ENCODE measurements at places on chromosomes 4 and X.

- no peak for DNase-seq
These were observed 8.9 kb downstream of the XAGE1A start for GRCh38 chrX:52504551-52504950.

- no peak for DNase-seq
These were observed 29.9 kb upstream of the HTRA3 start for GRCh38 chr4:8239661-8240060.

- DNase-seq = peak; percentile 60
These were observed at the start of gene BCOR for GRCh38 chrX:40097504-40098263. Gene BCOR (minus strand): TSS chrX:40097958. CDS start chrX:40077929, 20,029 bp downstream.

DNA sequence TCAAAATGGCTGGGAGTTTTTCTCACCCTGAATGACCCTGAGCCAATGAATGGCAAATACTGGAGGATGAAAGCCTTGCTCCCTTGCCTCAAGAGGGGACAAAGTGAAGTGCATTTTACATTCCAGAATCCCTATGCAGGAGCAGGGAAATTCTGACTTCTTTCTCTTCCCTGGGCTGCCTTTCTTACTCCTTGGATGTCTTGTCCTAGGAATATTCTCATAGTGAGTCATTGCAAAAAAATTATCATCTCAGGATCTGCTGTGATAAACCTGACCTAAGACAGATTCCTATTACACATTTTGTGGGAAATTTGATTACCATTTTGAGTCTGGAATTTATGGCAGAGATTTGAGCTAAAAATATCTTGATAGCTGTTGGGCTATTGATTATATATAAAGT, 199.9 kb downstream of the TMA16 start:
- no peak for DNase-seq

DNA sequence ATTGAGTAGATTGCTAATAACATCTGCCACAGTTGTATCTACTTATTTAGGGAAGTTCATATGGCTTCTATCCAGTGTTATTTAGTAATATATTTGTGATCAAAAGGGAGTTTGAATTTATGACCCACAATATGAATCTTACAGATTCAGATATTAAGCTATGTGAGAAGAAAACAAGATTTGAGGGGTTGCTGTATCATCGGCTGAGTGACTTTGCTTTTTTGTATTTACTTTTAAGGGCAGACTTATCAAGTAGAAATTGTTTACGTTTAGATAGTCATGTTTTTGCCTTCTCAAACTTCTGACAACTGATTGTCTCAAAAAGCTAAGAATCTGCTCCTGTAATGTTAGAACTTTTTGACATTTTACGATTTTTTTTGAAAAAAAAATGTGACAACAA, 17.2 kb upstream of the DCK start:
- no peak for DNase-seq

DNA sequence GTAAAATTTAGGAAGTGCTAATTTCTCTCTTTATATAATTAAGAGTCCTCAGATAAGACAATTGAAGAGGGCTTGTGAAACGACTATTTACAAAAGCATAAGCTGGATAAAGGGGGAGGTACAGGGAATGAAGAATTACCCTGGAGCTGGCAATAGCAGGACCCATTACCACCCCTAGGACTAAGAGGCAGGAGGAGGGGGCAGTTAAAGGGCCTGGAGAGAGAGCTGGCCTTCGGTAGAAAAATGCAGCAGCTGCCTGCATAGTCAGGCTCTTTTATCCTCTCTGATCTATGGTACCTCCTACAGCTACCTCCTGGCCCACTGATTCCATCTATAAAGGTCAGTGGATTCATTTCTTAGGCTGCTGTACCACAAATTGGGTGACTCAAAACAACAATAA, 57.7 kb upstream of the TRPC3 start:
- DNase-seq = no peak

- DNase-seq = no peak
These were observed 4.5 kb downstream of the CTPS2 start for GRCh38 chrX:16708016-16708415.

- DNase-seq = no peak
These were observed 1161.1 kb downstream of the PCDH18 start for GRCh38 chr4:136371231-136371630.

- DNase-seq = no peak
These were observed 100.7 kb downstream of the EFNB1 start for GRCh38 chrX:68929332-68930150.

DNA sequence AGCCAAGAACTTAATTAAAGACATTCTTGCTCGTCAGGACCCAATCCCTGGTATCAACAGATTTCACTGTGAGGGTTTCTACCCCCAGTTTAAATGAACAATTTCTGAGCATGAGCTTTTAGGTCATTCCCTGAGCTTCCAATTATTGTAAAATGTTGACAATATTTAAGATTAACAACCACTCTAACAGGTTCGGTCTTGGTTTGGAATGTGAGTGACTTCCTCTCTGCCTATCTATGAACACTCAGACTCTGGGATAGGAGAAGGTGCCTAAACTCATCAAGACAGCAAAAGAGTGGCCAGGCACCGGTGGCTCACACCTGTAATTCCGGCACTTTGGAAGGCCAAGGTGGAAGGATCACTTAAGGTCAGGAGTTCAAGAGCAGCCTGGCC, 82.9 kb upstream of the TMEM150C start:
- DNase-seq = no peak

GRCh38 chrX:22278375-22278774, 5.7 kb downstream of the CBLL2 start:
- no peak for DNase-seq

DNA sequence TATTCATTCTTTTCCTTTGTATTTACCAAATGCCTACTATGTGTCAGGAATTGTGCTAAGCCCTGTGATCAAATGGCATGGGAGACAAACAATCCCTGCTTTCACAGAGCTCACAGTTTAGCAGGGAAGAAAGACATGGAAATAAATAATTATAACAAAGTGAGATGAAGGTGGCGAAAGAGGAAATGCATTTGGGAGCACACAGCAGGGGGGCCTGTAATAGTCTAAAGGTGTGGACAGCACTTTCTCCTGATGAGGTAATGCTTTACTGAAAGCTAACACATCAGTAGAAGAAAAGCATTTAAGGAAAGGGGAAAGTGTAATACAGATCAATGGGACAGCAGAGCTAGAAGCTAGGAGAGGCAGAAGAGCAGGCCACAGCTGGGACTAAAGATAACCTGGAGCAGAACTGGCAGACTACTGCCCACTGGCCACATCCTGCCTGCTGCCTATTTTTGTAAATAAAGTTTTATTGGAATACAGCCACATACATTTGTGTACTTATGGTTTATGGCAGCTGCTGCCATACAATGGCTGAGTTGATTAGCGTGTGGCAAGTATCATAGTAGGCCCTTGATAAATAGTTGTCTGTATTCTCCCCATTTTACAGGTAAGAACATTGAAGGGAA, 67.1 kb upstream of the TAPT1 start:
- DNase-seq = no peak

- peak; percentile 21 for DNase-seq
These were observed at the start of gene RAB9B for GRCh38 chrX:103831803-103832544. Gene RAB9B (minus strand): TSS chrX:103832257. CDS start chrX:103825784, 6,473 bp downstream.

DNA sequence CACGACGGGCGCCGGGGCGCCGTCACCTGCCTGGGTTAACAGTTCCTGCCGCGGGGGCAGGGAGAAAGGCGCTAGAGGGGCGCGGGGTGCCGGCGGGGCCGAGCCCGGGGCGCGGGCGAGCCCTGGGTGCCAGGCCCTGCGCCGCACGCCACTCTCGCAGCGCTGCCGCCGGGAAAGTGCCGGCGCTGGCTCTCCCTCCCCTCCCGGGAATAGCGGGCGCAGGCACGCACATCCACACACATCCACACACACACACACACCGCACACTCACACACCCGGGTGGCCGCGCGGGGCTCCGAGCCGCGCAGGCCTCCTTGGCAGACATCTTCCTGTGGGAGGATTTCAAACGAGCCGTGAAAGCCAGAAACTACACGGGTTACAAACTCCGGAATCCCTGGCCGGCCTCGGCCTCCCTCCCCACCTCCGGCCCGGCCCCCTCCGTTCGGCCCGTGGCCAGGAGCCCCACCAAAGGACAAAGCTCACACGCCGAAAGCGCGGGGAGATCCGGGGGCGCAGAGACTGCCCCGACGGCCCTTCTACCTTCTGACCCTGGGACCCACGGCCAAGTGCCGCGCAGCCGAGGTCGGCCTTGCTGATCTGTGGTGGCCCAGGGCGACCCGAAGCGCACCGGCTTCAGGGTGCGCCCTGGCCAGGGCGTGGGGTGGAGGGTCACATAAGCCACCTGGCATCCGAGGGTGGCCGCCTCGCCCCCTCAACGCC, 92.3 kb downstream of the BCOR start:
- DNase-seq = no peak

DNA sequence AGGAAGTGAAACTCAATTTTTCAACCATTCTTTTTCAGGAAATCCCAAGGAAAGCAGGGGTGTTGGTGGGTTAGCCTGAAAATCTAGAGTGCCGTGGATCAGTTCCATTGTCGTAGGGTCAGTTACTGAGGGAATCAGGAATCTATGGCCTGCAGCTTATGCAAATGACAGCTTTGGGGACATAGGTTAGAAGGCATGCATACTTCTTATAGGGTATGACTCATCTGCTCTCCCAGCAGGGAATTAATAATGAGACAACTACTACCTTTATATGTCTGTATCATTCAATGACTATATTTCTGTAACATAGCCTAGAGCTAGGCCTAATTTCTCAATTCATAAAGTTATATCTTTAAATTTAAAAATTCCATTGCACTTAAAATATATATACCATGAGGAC, 36.6 kb downstream of the ZNF41 start:
- no peak for DNase-seq

GRCh38 chrX:72436010-72436409, 130.3 kb upstream of the CITED1 start:
- DNase-seq = no peak

DNA sequence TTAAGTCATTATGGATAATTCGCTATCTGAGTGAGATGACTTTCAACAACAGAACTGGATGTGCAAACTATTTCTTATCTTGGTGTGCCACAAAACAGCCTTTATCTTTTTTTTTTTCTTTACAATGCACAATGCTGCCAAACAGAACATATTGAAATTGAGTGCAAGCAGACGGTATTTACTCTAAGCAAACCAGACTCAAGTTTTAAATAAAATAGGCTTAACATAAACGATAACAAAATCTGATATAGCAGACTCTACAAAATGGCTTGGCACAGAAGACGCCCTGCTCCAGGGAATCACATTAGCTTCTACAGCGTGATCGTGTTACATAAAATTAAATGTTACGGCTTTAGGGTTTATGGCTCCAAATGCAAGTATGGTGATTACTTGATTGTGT, 9.6 kb upstream of the STK32B start:
- no peak for DNase-seq

GRCh38 chr4:177464026-177464425, 21.8 kb upstream of the AGA start:
- DNase-seq = no peak

DNA sequence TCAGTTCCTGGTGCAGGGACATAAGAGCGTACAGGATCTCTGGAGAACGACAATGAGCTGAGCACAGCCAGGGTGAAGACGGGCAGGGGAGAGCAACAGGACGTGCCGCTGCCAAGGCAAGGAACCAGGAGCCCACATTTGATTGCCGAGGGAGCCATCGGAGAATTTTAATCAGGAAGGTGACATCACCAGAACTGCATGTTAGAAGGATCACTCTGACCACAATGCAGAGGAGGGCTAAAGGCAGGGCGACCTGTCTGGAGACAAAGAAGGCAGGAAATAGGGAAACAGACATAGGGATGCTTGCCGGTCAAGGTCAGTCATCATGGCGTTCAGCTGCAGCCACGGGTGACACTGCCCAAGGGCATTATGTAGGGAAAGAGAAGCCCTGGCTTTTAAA, 81.4 kb downstream of the RBM47 start:
- DNase-seq = no peak

- DNase-seq = no peak
These were observed 119.1 kb downstream of the TGIF2LX start for GRCh38 chrX:90040807-90041206.

GRCh38 chr4:72031868-72032608, at the start of gene NPFFR2:
Gene NPFFR2 (plus strand): TSS chr4:72032000. CDS start chr4:72128592, 96,592 bp downstream.
- no peak for DNase-seq

DNA sequence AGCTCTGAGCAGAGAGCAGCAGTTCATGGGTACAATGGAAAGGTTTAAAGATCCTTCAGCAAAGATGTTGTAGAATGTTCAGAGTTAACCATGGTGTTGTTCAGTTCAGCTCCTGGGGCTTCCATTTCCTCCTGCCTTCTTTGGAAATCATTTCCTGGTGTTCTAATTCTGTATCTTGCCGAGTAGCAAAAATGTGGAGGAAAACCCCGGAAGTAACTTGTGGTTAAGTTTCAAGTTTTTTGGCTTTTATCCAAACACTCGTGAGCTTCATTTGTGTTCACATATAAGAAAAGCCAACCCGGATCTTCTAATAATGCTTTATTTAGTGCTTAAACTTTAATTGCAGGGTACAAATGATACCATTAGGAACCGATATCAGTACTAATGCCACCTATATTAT, 33.6 kb upstream of the ARX start:
- no peak for DNase-seq

DNA sequence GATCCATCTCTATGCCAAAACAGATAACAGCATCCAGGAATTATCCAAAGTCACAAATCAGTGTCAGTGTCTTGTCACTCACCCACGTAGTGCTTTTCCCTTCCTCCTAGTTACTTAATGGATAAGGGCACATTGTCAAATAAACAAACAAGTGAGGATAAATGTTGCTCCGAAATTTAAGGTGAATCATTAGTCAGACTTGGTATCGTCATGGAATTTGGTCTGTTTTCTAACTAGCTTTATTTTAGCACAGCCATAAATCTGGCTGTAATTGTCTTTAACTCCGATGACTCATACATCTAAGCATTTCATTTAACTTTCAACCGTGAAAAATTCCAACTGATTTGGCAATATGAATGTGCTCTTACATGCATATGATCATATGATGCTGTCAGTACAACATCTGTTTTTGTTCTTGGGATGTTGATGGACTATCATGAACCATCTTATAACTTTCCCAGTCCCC, 83.3 kb downstream of the SNCA start:
- no peak for DNase-seq

GRCh38 chr4:8229331-8229975, 30.4 kb downstream of the SH3TC1 start:
- no peak for DNase-seq

GRCh38 chr4:140211693-140212092, 57.7 kb upstream of the MAML3 start:
- DNase-seq = no peak

DNA sequence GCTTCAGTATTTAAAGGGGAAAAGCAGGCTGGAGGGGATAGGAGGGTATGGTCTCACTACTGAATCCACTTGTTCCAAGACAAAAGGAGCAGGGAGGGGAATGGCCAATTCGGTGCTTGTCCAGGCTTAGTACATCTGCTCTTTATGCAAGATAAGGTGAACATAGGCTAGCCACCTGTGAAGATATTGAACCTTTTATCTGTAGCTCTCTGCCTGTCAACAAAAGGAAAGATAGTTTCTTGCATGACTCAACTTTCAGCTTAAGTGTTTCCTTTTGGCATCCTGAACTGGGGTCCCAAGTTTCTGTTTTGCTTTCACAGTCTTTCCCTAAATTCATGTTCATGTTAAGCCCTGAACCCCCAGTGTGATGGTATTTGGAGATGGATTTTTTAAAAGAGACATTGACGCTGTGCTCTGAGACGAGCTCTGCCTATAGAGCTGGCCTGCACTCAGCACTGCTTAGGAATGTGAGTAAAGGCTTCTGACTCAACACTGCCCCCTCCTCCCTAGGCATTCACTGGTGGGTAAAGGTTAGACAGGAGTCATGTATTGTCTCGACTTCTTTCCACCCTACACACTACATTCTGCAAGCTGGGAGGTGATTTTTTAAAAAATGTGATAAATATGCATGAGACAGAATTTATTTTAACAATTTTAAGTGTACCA, 28.2 kb downstream of the FAM149A start:
- DNase-seq = no peak

- no peak for DNase-seq
These were observed 270.8 kb downstream of the PTTG2 start for GRCh38 chr4:38230821-38231563.
